ENCODE measurements at places on chromosomes 5 and 9.
A peak's percentile ranks its signal among the peaks of the same experiment; 100 is the strongest.

DNA sequence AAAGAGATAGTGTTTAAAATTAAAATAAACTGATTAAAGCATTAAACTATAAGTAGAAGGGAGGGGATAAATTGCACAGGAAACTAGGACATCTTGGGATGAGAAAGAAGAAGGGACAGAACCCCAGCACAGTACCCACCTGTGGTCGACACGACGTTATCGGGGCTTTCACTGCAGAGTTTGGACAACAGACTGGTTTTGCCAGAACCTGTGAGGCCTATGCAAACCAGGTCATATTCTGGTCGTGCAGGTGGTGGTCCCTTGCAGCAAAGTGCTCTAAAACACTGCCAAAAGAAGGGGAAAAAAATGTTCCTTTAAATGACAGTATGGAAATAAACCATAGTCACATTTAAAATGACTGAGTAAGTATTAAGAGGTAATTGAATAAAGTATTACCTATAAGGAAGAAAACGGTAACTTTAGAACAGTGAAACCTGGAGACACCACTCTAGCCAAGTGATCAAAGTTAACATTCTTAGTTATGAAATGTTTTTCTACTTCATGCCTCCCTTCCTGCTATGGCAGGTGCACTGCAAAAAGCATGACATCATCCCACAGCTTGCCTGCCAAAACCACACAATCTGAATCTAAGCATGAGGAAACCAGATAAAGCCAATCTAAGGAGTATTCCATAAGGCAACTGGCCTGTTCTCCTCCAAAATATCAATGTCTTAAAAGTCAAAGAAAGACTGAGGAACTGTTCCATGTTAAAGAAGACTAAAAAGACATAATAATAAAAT lies 138.6 kb downstream of the ARL15 start:
- DNase-seq = peak; percentile 40

- DNase-seq = no peak
Observed at GRCh38 chr5:10420932-10421331, 20.7 kb upstream of the ROPN1L start.

- no peak for DNase-seq
Observed at GRCh38 chr5:72837524-72838096, 21.1 kb downstream of the TNPO1 start.

DNA sequence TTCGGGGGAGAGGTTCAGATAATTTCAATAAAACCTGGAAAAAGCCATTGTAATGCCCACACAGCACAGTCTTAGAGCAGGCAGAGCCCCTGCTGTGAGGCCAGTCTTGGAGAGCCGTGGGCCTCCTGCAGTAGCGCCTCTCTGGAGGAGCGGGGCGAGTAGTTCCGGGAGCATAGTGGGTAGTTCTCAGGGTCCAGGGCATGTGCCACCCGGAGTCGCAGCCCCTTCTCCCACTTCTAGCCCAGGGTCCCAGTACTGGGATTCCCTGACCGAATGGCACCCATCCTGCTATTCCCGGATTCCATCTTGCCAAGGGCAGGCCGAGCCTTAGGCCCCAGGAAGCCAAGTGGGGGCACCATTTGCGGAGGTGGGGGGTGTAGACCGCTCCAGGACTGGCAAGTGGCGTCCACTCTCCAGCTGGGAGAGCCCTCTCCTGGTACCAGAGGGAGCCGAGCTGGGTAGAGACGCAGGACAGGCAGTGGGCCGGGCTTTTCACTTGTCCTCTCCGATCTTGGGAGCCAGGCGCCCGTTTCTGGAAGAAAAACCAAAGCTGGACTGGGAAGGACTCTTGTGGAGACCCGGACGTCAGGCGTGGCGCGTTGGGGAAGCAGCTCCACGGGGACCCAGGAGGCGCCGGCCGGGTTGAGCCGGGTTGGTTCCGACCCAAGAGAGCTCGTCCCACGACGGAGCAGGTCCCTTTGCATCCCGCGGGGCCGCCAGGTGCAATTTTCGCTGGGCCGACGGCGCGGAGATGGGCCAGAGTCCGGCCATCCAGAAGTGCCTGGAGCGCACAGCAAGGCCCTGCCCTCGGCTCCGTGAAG lies 12.1 kb downstream of the PROP1 start:
- no peak for DNase-seq

DNA sequence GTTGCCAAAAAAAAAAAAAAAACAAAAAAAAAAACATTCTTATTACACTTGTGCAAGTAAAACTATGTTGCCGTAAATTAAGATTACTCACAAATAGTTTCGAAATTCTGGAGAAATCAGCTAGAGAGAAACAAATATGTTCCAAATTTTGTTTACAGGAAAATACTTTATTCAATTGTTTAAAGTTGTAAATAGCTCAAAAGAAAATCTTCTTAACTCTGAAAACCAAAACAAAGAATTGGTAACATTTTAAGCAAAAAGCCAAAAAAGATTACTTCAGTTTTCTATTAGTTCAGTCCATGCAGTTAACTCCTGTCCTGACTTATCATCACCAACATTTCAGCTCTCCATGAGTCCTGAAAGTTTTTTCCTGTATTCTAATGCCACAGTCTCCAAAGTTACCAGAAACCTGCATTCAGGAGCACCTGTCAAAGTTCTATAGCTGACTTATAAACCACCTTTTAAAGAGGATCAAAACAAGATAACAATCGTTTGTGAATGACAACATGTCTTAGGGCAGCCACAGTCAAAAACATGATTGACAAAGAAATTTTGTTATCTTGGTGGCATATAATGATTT lies 194.1 kb downstream of the RANBP17 start:
- no peak for DNase-seq

GRCh38 chr5:129971714-129972113 lies 67.4 kb downstream of the CHSY3 start:
- DNase-seq = no peak

DNA sequence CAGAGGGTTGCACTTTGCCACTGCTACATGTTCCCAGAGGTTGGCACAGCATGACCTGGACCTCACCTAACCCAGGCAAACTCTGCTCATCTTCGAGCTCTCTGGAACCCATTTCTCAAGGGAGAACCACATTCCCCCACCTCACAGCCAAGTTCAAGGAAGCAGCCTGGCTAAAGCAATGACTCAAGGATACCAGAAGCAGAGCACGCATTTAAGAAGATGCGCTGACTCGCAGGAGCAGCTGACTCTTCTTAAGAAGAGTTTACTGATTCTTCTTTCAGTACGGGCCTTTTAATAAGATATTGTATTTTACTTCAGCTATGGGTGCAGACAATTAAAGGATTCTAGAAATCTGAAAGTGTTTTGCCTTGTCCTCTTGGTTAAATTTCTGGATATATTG lies 4.1 kb upstream of the SEMA5A start:
- DNase-seq = no peak

DNA sequence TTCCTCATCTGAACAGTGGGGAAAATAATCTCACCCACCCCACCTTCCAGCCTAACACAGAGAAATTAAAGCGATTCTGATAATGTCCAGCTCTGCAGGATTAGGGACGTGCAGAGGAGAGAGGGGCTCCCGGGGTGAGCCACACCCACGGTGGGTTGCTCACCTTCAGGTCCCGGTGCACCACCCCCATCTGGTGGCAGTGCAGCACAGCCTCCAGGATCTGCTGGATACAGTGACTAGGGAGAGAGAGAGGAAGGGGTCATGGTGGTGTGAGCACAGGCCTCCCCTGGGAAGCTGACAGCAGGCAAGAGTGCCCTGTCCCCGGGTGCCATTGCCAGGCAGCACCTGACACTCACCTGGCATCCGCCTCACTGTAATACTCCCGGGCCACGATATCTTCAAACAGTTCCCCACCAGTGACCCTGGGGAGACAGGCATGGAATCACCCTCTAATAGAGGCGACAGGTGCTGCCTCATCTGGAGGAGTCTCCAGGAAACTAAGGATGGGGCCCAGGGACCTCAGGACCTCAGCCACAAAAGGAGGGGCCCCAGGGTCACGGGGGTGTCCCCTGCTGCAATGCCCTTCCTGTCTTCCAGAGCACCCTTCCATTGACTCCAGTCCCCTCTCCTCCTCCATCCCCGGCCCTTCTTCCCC lies 33.0 kb downstream of the CAMK2A start:
- no peak for DNase-seq

DNA sequence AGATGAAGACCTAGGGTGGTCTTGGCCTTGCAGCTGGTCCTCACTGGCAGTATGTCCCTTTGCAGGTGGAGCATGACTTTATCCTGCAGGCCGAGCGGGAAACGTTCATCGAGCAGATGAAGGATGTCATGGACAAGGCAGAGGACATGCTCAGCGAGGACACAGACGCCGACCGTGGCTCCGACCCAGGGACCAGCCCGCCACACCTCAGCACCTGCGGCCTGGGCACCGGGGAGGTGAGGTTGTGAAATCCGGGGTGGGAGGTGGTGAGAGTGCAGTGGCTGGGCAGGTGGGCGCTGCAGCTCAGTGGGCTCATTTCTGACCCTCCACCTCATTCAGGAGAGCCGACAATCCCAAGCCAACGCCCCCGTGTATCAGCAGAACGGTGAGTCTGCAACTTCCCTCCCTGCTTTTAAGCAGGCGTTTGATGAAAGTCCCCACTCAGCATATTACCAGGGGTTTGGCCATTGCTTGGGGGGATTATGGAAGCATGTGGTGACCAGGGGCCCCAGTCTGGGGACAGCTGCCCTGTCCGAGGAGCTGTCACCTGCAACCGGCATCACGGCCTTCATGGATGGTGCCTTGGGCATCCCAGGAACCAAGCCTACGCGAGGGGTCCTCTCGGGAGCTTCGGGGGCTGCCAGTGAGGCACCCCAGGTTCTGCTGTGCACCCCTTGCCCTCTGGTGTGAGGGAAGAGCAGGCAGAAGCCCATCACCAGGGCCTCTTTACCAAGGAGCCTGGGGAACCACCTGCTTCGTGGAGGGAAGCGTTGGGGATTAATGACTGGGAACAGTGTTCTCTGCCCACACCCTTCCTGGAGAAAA lies 84.0 kb downstream of the WNK2 start:
- DNase-seq = no peak

DNA sequence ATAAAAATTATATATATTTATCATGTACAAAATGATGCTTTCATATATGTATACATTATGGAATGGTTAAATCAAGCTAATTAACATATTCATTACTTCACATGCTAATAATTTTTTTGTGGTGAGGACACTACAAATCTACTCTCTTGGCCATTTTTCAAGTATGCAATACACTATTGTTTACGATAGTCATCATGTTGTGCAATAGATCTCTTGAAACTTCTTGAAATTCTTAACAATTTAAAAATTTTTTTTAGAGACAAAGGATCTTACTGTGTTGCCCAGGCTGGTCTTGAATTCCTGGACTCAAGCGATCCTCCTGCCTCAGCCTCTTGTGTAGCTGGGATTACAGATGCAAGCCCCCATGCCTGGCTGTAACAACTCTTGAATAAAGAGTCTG lies 45.2 kb upstream of the SHOC1 start:
- DNase-seq = no peak

GRCh38 chr9:6942406-6942805 lies 184.6 kb downstream of the KDM4C start:
- DNase-seq = no peak

- no peak for DNase-seq
Observed at GRCh38 chr9:105281272-105281671, 36.8 kb downstream of the SLC44A1 start.

DNA sequence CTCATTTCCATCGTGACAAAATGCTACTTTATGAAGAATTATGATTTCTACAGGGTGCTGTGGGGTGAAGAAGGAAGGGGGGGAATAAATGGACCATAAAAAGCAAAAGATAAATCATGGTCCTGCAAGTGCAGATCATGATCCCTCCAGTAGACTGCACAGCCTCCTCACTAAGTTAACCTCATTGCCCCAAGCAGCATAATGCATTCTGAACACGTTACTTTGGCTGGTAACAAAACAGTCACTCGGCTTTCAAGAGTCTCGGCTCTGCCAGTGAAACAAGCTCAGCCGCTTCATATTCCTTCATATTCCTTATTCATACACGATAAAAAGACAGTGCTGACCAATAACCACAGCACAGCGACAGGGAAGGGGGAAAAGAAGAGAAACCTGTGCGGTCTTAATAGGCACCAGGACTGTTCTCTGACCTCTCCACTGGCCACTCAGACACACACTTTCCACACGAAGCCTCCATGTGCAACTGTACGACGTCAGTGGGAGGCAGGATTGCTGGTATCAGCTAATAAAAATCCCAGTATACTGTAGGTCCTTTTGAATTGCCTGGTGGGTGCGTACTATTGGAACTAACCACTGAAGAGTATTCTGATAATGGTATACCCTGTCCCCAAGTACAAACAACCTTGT lies 60.5 kb downstream of the ANKH start:
- DNase-seq = no peak

GRCh38 chr9:129185991-129186390 lies 7.9 kb upstream of the IER5L start:
- DNase-seq = no peak

DNA sequence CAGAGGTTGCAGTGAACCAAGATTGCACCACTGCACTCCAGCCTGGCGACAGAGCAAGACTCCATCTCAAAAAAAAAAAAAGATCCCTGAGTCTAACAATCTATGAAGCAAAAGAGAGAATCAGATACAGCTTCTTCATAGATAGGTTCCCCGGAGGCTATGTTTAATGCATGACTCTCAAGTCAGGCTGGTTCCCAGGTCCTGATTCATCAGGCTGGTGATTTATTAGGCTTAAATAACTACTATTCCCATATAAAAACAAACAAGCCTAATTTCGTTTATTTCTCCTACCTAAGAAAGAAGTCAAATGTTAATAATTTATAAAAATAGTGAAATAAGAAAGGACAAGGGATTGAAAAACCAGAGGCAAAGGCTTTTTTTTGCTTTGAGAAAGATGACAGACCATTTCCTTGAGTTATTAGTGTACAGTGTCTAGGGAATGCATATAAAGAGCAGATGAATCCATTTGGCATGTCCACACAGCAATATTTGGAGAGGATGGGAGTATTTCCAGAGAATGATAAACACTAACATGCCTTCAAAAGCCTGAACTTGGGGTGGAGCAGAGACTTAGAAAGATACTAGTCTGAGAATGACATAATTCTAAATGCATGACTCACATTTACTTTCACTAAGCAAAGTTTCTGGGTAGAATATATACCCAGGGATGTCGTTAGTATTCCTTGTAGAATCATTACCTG lies 115.3 kb downstream of the NREP start:
- DNase-seq = no peak

DNA sequence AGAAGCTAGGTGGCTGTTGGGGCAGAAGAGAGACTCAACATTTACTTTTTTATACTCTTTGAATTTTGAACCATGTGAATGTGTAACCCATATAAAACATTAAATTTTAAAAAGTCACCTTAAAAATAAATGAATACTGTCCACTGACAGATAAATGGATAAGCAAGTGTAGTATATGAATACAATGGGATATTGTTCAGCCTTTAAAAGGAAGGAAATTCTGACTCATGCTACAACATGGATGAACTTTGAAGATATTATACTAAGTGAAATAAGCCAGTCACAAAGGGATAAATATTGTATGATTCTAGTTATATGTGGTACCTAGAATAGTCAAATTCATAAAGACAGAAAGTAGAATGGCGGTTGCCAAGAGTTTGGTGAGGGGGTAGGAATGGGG lies 113.9 kb downstream of the TMEM174 start:
- no peak for DNase-seq

DNA sequence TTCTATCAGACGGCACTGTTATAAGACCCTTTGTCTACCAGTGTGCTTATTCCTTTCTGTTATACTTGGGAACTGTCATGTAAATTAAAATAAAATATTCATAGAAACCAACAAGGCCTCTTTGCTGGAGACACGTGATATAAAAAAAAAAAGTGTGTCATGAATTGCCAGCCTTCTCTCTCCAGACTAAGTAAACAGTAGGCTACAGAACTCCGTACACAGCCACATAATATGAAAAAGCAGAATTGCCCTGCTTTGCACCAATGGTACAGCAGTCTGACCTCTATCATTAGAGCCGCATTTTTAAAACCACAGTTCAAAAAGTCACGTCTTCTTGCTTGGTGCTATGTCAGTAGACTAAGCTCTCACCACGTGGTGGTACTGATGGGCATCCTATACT lies 231.3 kb downstream of the SEMA5A start:
- no peak for DNase-seq
